ENCODE measurements at places on chromosomes 5 and 9. TPM values are rescaled to one million over a fixed set of nuclear protein-coding genes. Genes with fewer than 3 reads are reported as not detected.

The PRSS3 gene
- total RNA-seq: 0.72 TPM

DNA sequence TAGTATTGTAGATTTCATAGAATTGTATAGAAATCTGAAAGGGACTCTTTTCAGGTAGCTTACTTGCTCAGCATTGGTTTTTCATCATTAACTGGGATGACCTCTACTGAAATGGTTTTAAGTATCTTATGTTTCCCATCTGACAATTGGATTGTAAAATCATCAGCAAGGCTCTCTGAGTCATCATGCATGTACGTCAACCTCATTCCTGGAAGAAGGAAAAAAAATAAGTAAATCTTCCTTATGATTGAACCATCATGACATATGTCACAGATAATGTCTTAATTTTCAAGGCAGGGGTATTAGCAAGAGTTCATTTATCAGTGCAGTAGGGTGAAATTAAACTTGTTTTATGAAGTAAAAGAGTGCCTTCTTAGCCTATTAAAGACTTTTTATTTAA lies 74.9 kb upstream of the CER1 start:
- no peaks in the 10 kb centered on the region for H3K27me3 ChIP-seq
- no peaks in the 10 kb centered on the region for H3K4me1 ChIP-seq
- no peak overlapping the region for H3K27ac ChIP-seq
- H3K36me3 ChIP-seq: no peaks in the 10 kb centered on the region
- no peak for DNase-seq

DNA sequence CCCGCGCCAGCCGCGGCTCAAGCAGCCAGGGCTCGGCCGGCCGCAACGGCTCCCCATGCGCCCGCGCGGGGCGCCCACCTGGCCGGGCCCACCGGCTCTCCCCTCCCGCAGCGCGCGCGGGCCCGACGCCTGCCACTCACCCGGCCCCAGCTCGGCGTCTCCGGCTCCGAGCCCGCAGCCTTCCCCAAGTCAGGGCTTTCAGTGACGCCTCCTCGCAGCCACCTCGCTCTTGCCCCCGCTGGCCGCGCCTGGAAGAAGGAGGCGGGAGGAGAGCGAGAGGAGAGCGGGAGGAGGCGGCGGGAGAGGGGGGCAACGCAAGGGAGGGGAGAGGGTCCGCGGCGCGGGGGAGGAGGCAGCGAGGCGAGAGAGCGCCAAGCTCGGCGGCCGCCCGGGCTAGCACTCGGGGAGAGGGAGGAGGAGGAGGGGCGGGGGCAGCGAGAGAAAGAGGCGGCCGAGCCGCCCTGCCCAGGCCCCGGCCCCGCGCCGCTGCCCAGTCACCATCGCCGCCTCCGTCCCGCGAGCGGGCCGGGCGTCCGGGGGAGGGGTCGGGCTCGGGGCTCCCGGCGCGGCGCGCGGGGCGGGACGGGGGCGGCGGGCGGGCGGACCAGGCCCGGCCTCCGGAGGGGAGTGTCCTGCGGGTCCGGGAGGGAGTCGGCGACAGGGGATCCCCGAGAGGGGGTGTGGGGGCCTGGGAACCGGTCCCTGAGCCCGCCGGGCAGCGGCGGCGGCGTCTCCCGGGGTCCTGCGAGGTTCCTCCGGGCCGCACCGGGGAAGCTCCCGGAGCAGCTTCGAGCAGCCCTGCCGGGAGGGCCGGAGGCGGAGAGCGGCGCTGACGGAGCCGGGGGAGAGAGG lies at the start of gene LHFPL2:
LHFPL2 (minus strand) TSS at position 414 of the 852 bp plus-strand sequence. CDS start 138,559 bp downstream, outside the sequence.
- peak within 1 kb of the TSS; percentile 8 for H3K4me3 ChIP-seq
- no peak within 1 kb of the TSS for H3K27ac ChIP-seq
- no peak for DNase-seq
- H3K27me3 ChIP-seq: peaks cover 23% of the 10 kb centered on the region
- H3K36me3 ChIP-seq: no peaks in the 10 kb centered on the region

- no peak overlapping the region for H3K4me3 ChIP-seq
- DNase-seq: peak; percentile 49
- H3K36me3 ChIP-seq: no peaks in the 10 kb centered on the region
- H3K27ac ChIP-seq: no peak overlapping the region
These were observed 21.4 kb upstream of the FLT4 start for GRCh38 chr5:180670586-180671359.

DNA sequence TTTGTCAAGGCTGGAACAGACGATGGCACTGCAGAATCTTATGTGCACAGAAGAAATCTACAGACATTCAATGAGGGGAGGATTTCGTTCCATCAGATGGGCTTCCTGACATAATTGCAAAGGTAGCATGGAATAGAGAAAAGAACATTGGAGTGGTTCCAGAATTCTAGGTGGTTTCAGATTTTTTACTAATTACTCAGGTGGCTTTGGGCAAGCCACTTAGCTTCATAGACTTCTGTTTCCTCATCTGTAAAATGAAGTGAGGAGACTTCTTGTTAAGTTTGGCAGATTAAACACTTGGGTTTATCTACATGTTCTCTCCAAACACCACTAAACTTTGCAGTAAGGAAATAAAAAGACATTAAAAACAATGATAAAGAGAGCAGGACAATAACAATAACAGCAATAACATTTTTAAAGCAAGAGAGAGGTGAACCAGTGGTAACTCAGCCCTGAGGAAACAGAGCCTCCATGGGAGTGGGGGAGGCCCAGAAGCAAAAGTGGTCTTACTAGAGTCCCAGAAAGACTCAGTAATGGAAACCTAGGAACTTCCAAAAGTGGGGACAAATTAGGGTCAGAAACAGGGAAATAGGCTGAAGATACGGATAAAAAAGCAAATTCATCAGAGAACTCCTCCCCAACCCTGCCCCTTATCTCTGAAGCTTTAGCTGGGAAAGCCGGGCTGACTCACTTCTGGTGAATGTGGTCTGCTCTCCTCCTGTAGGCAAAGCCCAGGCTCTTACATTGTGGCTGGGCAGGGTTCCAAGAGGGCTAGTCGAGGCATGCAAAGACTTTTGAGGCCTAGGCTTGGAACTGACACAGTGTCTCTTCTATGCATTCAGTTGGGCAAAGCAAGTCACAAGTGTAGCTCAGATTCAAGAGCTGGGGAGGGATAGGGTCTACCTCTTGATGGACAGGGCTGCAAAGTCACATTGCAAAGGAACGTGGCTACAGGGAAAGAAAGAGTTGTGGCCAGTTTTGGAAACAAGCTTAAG lies 11.8 kb upstream of the ACTBL2 start:
- DNase-seq: no peak
- no peak overlapping the region for H3K27ac ChIP-seq
- H3K4me3 ChIP-seq: no peak overlapping the region
- H3K4me1 ChIP-seq: peaks cover 17% of the 10 kb centered on the region

DNA sequence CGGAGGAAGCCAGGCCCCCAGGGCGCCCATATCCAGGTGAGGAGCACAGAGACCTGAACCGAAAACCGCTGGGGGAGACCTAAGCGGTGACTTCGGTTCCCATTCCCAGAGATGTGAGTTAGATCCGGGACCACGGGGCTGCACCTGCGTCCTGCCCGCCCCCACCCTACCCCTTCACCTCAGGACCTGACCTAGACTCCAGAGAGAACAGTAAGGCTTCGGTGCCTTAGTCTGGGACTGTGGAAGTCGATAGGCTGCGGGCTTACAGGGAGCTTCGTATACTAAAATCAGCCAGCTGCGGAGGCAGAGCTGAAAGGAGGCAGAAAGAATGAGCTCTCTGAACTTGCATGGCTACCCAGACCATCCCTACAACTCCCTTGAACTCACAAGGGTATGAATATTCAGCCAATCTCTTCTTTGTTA lies 518 bp upstream of the FAM13B start:
- no peaks in the 10 kb centered on the region for H3K36me3 ChIP-seq
- peak overlapping the region; percentile 94 for H3K4me3 ChIP-seq
- H3K27ac ChIP-seq: peak overlapping the region; percentile 95
- H3K27me3 ChIP-seq: no peaks in the 10 kb centered on the region
- DNase-seq: no peak
- peaks cover 50% of the 10 kb centered on the region for H3K4me1 ChIP-seq

The MLANA gene
- not detected for total RNA-seq
